ENCODE measurements at places on chromosomes 5 and 9. TPM values are rescaled to one million over a fixed set of nuclear protein-coding genes. Genes with fewer than 3 reads are reported as not detected.

The IFNA13 gene
- polyA plus RNA-seq: not detected

The PCDHGB4 gene
- 4.3 TPM for polyA plus RNA-seq

The ANKRD33B gene
- 1.4 TPM for polyA plus RNA-seq

DNA sequence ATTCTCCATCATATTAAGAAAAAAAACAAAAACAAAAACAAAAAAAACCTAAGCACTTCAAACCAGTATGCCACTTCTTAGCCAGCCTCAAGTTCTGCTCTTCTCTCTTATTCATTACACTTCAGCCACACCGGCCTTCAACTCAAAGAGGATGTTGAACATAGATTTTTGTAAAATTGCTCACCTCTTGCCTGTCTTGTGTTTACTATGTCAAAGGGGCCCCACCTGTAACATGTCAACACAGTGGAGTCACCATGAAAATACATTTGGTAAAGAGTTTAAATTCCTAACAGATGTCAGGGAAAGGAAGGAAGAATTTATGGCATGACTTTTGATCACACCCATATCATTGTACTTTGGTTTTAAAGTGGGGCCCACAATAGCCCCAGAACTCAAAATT lies 121.1 kb upstream of the GHR start:
- DNase-seq: no peak

- DNase-seq: peak; percentile 12
Observed at GRCh38 chr5:103259705-103260355, 1.3 kb downstream of the MACIR start.

- no peak for DNase-seq
Observed at GRCh38 chr5:52784737-52785136, 3.0 kb upstream of the ITGA1 start.

DNA sequence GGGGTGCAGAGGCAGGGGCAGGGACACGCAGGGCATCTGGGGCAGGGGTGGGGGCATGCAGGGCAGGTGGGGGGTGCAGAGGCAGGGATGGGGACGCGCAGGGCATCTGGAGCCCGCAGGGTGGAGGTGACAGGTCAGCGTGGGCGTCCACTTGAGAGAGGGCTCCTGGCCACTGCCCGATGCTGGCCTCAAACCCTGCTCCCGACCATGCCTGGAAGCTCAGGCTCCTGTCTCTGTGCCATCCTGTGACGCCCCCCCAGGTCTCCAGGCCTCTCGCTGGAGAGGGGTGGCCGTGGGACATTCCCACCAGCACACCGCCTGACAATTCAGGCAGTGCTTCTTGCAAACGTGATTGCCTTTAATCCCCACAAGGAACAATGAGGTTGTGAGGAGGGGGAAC lies 33.0 kb downstream of the ZDHHC11B start:
- no peak for DNase-seq

GRCh38 chr9:4114569-4115505 lies 185.0 kb downstream of the GLIS3 start:
- DNase-seq: no peak

DNA sequence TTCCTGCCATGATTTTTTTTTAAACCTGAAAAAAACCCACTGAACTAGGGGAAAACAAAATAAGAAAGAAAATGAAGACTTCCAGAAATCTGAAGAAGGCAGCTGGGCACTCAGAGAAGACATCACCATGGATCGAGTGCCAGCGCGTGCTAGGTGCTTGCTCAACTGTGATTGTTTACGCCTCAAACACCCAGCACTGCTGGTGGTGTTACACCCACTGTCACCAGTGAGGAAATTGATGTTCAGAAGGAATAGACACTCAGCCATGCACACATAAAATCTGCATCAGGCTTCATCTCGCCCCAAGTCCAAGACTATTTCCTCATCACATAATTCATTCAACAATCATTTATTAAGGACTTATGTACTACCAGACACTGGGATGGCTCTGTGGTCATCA lies 82.1 kb downstream of the HRH2 start:
- DNase-seq: no peak

DNA sequence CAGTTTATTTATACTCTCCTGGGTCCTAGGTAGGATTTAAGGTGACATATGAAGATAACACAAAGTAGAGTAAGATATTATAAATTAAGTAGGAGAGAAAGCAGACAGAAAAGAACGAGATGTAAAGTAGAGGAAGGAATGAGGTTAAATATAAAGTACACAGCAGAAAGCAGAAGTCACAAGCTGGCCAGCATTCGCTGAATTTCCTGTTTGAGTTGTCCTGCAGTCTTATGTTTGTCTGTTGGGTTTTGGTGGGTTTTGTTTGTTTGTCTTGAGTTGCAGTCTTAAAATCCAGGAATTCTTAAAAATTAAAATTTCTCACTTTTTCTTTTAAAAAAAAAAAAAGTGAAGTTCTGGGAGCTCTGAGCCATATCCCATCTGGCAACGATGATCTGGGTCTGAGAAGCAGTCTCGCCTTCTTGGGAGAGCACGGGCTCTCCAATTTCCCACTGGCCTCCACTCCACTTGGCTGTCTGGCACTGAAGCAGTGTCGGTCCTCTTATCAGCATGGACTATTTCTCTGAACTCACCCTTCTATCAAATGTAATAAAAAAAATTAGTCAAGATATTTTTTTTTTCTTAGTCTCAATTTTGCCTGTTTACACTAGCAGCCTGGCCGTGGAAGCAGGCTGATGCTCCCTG lies 2.0 kb downstream of the S100Z start:
- no peak for DNase-seq

- DNase-seq: no peak
Observed at GRCh38 chr5:173781816-173782670, 106.1 kb upstream of the CPEB4 start.

- no peak for DNase-seq
Observed at GRCh38 chr5:175738126-175738525, 80.3 kb downstream of the HRH2 start.

- DNase-seq: no peak
Observed at GRCh38 chr9:93083592-93084470, 12.2 kb upstream of the CARD19 start.

DNA sequence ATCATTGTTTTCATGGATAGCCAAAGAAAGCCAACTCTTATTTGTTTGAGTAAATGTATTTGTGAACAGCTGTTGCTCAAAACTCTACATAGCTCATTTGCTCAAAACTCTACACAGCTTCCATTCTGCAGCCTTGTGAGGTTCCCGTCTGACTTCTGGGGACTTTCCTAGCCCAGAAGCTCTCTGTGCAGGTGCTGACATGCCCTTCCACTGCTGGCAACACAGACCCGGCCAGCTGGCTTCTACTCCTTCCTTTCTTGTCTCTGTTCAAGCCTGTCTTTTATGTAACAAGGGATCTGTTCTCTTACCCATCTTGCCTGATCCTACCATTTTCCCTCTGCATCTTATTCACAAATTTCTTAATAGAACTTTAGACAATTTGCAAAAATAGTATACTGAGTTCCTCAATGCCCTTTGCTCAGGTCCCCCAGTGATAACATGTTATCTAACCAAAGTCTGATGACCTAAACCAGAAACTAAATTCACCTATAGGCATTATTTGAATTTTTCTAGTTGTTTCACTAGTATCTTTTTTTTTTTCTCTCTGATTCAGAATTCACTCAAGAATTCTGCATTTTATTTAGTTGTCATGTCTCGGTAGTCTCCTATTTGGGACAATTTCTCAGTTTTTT lies 556.5 kb upstream of the SEMA6A start:
- no peak for DNase-seq
